ENCODE measurements at places on chromosomes 3 and 15.

GRCh38 chr15:65076486-65077290, at the start of gene KBTBD13:
TSS of gene KBTBD13 (plus strand) at chr15:65076746. CDS start at chr15:65076816, 70 bp downstream.
- DNase-seq = no peak

GRCh38 chr3:37859354-37859753, 2.3 kb upstream of the CTDSPL start:
- DNase-seq = no peak

- DNase-seq = no peak
Measured at GRCh38 chr15:99651023-99651807, 82.0 kb downstream of the LYSMD4 start.

- no peak for DNase-seq
Measured at GRCh38 chr3:129226374-129226773, 23.0 kb upstream of the COPG1 start.

DNA sequence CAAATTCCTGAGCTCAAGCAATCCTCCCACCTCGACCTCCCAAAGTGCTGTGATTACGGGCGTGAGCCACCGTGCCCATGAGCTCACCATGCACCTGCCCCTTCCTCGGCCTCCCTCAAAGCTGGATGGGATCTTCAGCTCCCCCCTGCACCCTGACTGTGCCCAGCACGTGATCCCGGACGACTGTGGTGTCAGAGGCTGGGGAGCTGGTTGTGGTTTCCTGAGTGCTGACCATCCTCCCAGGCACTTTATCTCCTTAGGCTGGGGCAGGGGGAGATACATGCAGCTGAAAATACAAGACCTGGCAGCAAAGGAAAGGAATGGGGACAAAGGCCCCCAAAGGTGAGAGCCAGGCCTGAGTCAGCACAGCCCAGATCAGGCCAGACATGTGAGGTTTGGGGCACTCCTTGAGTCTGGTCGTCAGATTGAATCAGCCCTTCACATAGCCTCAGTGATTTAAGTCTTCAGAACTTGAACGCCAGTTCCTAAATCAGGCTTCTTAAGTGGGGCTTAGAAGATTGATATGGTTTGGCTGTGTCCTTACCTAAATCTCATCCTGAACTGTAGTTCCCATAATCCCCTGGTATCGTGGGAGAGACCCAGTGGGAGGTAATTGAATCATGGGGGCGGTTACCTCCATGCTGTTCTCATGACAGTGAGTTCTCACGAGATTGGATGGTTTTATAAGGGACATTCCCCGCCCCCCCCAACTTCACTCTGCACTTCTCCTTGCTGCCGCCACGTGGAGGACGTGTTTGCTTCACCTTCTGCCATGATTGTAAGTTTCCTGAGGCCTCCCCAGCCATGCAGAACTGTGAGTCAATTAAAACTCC, 35.8 kb downstream of the PRKCD start:
- DNase-seq = no peak

- no peak for DNase-seq
Measured at GRCh38 chr3:13317596-13318320, 102.4 kb downstream of the NUP210 start.

DNA sequence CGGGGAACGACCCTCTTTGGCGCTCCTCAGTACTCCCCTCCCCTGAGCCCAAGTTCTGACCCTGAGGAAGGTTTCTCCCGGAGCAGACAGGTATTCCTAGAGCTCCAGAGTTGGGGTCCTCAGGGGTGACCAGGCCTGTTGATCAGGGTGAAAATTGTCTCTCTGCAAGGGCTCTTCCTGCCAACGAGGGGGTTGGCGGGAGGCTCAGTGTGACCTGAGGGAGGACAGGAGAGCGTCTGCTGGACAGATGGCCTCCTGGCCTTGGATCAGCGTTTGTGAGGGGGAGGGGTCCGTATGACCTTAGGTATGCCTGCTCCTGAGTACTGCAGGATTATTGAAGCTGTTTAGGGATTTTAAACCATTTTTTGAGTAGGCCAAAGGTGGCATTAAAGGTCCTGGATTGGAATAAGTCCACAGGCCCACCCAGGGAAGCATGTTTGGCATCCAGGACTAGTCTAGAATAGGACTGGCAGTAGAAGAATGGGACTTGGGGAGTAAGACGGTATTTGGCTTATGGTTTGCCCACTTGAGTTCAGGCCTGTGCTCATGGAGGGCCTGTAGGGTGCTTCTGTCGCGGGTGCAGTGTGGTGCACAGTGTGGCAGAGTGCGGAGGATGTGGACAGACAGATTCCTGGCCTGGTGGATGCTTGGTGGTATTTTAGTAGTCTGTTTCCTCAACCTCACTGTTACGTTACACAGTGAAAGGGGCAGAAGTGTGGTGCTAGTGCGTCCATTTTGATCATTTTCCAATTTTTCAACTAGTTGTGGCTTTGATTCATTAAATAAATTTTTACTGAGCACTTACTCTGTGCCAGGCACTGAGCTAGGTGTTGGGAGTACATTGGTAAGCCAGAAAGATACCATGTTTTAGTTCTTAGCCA, 959 bp downstream of the ZNF592 start:
- DNase-seq = peak; percentile 47

GRCh38 chr15:45548753-45549520, 26.4 kb upstream of the SLC30A4 start:
- no peak for DNase-seq

GRCh38 chr3:186949281-186949982, 19.1 kb downstream of the ST6GAL1 start:
- DNase-seq = no peak

- DNase-seq = no peak
Measured at GRCh38 chr15:47743385-47743784, 26.1 kb downstream of the SEMA6D start.

DNA sequence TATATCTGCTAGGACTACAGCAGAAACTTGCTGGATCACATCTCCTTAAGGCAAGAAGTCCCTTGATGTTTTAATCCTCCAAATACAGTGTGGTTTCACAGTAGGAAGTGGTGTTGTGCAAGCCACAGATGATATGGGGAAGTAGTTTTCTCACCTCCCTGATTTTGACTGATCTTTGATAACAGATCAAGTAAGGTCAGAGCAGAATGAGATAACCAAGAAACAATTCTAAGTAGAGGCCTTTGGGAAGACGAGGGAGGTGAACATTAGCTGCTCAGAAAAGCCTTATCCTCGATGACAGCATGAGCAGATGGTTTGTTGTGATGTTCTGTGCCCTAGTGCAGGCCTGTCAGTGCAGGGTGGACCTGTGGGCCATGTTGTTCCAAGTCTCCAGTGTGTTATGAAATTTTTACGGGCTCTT, 61.3 kb downstream of the RIOX2 start:
- DNase-seq = no peak

DNA sequence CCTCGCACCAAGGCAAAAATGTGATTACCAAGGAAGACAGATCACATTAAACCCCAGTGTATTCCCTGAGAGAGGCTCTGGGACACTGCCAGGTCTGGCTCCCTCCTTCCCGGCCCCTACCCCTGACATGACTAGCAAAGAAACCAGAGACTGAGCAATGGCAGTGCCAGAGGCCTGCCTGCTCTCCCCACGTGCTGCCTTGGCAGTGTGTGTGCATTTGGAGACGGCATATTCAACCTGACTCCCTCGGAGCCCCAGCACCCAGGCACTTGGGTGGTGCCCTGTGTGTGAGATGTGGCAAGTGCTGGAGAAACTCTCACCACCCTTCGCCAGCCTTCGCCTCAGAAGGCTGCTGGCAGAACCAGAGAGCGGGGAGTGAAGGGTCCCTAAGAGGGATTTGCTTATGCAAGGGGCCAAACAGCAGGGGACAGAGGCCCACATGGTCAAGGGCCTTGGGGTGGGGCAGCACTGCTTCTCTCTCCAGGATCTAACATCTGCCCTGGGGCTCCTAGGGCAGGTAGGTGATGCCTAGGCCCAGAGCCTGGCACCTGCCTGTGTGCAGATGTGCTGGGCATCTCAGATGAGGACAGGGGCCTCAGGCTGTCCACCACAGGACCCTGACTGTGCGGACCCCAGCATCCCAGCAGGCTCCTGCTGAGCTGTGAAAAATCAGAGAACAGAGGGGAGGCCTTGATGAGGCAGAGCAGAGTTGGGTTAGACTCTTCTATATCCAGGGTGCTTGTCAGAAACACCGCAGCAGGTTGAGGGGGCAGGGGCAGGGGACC, 23.6 kb upstream of the PLXNA1 start:
- DNase-seq = no peak

DNA sequence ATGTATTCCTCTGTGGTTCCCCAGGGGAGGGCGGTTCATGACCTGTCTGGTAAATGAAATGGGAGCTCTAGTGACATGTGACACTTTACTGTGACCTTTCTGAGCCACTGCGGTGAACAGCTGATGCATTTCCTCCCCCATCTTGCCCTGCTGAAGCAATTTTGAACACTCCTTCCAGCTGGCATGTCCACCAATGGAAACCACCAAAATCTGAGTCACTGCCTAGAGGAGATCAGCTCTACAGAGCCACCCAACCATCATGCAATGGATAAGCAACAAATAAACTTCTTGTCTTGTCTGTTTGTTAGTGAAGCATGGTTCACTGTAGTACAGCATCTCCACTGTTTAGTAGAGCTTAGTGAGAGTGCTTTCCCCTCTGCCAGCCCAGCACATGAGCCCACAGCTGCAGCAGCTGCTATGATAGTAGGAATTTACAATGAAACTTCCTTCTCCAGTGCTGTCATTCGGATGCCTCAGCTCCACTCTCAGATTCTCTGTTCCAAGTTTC, 479.4 kb downstream of the NTRK3 start:
- no peak for DNase-seq

DNA sequence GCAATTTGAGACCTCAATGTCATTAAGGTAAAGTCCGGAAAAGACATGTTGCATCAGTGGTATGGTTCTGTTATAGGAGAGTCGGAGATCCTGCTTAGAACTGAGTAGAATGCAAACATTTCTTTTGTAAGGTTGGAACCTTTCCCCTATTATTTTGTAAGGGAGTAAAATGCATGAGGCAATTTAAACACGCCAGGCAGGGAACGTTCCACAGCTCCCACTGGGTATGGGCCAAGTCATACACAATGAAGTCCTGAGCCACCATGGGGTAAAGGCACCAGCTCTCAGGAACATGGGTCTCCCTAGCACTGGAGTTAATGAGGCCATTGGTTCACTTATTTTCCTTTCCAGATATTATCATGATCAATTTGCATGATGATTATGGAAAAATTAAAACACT, 116.6 kb upstream of the NR2F2 start:
- no peak for DNase-seq

GRCh38 chr3:23829242-23829934, 23.6 kb downstream of the UBE2E1 start:
- DNase-seq = no peak

GRCh38 chr15:82739086-82739485, 29.4 kb upstream of the AP3B2 start:
- DNase-seq = no peak

DNA sequence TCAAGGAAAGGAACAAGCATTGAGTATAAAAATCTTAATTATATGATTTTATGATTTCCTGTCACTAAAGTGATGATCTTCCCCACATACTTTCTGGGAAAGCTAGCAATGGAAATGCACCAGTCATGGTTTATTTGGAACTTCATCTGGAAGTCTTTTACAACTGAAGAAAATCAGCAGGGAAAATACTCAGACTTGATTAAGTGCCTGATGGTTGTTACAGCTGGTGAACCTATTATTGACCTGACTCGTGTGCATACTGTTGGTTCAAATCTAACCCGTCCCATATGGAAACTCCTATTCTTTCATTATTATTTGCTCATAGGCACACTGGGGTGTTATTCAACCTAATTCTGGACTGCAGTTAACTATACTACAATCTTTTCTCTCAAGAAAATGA, 701.8 kb upstream of the CCDC54 start:
- DNase-seq = no peak

Measured in activated CD4-positive, CD25-positive, alpha-beta regulatory T cell treated with anti-CD3 and anti-CD28 coated beads, Interleukin-2, amount 50 U/mL, for 72 hours (primary cell).